ENCODE measurements at places on chromosomes 3 and 15. TPM values are rescaled to one million over a fixed set of nuclear protein-coding genes. Genes with fewer than 3 reads are reported as not detected.

Gene C2CD4A
- 0.34 TPM for total RNA-seq

Gene SATB1
- total RNA-seq: 21.9 TPM

Gene FOXL2
- 0.14 TPM for total RNA-seq

Gene SCAMP2
- 122 TPM for total RNA-seq

Gene SHC4
- 0.67 TPM for total RNA-seq

Gene SRGAP3
- total RNA-seq: 13.1 TPM

All from lung (tissue), 17 donors.